Fibroblast of skin of abdomen (primary cell): ENCODE measurements at places on chromosomes 6 and 20.

DNA sequence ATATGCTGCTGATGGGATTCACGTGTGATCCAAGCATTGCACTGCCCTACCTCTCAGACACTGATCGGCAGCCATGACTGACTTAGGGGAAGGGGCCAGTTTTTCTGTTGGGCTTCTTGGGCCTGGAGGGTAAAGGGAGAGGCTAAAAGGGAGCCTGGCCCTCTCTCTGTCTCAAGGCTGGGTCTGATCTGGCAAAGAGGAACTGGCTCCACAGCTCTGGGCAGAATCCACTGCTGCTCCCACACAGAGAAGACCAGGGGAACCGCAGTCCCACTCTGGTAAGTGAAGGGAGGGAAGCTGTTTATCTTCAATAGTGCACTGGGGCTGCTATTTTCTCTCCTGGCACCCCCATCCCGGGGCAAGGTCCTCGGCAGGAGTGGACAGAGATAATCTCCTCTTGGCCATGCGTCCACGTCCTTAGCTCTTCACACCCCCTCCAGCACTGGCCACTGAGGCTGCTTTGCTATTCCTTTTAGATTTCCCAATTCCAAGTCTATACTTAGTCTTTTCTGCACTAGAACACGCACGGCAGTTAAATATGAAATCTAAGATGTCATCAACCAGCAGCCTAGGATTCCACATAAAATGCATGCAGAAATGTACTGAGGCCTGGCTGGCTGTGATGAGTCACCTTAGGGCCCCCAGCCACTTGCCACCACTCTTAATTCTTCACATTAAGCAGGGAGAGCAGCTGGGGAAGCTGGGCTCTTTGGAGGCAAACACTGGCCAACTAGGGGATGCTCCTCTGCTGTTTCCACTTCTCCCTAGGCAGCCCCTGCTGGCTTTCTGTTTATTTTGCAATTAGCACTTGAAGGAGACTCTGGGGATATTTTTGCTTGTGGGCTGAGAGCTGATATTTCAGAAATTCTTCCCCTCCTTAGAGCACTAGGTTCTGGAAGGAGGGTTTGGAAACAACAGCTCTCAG, 87.8 kb upstream of the ARMC2 start:
- DNase-seq = peak; percentile 72

DNA sequence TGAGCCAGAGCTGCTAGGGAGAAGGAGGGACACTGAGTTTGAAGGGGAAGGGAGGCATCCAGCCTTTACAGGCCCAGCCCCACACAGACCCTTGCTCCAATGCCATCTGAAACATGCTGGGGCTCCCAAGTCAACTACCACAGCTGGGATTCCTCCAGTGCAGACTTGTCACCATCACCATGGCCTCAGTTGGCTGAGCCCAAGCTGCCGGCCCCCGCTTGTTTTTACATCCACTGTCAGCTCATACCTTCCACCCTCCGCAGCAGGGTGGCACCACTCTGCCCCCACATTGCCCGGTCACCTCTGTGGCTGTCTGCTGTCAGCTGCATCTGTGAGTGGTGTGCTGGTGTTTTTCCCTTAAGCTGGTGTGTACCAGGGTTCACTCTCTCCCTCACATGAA, 26.1 kb downstream of the GFOD1 start:
- no peak for DNase-seq

GRCh38 chr6:91428953-91429560, 842.2 kb upstream of the MAP3K7 start:
- DNase-seq = no peak

DNA sequence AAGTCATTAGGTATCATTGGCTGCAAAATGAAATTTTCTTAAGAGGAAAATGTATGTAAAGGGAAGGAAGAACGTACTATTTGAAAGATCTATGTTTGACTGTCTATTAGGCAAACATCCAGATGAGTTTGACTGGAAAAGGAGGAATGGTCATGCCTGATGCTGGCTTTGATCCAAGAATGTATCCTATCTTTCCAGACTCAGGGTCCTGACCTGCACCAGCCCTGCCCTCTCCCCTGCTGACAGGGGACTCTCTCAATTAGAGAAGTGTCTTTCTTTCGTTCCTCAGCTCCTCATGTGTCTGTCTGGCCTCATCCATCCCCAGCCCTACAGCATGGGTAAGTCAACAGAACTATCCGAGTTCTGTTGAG, 21.9 kb upstream of the SH3BGRL2 start:
- no peak for DNase-seq

GRCh38 chr6:140663094-140663493, 1288.6 kb upstream of the CITED2 start:
- no peak for DNase-seq

DNA sequence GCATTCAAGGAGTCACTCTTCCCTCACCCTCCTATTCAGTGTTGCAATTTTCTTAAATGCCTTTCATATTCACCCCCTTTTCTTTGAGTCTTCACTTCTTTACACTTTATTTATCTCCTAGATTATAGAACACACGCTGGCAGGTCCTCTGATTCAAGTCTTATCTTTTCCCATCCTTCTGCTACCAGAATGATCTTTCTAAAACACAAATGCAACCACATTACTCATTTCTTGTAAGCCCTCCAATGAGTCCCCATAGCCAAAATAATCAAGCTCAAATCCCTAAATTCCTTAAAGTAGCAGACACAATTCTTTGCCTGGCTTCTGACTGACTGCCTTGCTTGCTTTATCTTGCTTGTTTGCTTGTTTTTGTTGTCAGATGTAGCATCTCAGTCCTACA, 920.0 kb downstream of the TFAP2A start:
- DNase-seq = peak; percentile 43

GRCh38 chr6:106561686-106562405, 67.5 kb downstream of the RTN4IP1 start:
- DNase-seq = no peak

DNA sequence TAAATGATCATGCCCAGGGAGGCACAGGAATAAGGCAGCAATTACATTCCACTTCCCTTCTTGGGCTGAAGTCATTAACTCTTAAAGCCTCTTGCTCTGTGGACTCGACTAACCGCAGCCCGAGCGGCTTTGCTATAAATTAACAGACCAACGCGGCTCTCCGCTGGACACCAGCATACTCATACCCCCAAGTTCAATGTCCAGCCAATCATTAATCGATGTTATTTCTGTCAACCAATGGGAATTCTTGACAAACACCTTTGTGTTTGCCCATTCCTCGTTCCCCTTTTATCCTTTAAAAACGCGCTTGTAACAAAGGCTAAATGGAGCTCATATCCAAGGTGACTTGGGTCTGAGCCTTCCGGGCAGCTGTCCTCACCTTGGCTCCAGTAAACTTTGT, 183.1 kb upstream of the RALGAPA2 start:
- no peak for DNase-seq

DNA sequence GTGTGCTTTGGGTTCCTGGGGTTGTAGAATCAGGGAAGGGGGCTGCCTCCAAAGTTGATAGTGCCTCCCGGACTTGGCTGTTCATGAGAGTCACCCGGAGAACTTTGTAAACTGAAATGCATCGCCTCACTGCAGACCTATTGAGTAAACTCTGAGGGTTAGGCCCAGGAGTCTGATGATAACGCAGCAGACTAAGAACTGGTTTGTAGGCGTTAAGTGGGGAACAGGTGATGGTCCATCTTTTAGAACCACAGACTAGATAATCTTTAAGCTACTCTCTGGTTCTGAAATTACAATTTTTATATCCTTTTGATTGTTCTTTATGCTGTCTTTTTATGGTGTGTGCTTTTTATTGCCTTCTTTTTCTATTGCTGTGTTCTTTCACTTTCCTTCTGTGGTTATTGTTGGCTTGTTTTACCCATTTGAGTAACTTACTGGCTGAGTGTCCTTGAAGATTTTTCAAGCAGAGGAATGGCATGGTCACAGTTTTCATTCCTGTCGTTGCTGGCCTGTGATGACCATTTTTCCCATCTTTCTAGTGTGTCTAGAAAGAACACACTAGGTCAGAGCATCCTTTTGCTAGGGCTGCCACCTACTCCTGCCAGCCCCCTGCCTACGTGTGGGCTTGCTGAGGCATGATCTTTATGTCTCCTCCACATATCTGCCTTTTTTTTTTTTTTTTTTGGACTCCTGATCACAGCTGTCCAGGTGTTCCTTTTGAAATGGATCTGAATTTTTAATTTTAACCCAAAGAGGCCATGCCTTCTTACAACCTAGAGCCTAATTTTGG, 30.9 kb downstream of the LRRC1 start:
- DNase-seq = no peak

- DNase-seq = no peak
These were observed 28.5 kb upstream of the SERPINB1 start for GRCh38 chr6:2870046-2870636.

DNA sequence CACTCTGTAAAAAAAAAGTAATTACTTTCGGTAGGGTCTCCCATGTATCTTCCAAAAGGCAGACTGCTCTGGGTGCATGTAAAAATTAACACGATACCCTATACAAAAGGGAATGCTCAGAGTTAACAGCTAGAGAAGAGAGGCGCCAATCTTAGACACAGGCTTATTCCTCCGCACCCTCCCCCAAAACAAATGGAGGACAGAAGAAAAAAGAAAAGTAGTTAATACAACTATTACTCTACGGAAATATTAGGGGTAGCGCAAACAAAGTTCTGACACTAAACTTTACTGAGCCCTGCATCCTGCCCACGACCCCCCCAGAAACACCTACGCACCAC, 331 bp upstream of the UFL1 start:
- no peak for DNase-seq

- DNase-seq = no peak
These were observed 44.3 kb upstream of the MYL9 start for GRCh38 chr20:36496707-36497669.
